ENCODE measurements at places on chromosomes 1 and 21.

DNA sequence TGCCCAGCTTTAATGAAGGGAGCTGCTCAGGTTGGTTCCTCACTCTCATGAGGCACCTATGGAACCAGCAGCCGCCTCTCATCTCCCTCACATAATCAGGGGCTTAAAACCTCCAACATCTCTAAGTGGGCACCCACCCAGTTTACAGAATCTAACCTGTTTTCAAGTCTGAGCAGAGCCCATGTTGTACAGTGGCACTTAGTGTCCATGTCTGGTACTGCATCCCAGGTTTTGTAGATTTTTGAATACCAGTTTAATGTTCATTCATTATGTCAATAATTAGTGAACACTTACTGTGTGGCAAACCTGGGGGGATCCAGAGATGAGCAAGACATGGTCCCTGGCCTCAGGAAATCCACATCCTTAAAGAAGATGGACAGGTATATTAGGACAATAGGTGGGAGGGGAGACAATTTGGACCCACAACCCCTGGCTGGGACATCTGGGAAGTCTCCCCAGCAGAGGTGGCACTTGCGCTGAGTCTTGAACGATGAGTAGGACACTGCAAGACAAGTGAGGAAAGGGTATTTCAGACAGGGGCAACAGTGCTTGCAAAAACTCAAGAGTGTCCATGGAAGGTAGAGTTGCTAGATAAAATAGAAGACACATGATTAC lies 83.3 kb downstream of the LACTBL1 start:
- peak; percentile 49 for DNase-seq

- DNase-seq: no peak
Observed at GRCh38 chr1:153190373-153190772, 12.9 kb upstream of the LELP1 start.

- no peak for DNase-seq
Observed at GRCh38 chr1:161300478-161300877, 9.3 kb downstream of the MPZ start.

GRCh38 chr1:19735440-19736127 lies 64.1 kb downstream of the TMCO4 start:
- peak; percentile 98 for DNase-seq

- no peak for DNase-seq
Observed at GRCh38 chr1:29117381-29117780, 6.3 kb downstream of the TMEM200B start.

DNA sequence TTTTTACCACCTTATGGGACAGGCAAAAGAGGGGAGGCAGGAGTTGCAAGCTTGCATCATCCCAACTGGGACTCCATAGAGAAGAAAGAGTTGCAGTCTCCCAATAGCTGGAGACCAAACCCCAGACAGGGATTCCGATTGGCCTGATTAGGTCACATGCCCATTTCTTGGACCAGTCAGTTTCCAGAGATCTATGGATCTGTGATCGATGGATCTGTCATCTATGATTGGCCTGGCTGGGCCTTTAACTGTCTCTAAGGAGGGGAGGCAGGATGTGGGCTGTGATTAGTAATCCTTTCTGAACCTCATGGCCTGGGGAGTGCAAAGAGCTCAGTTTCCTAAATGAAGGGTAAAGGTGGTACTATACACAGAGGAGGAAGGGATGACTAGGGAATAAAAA lies 252.1 kb downstream of the MATN1 start:
- DNase-seq: no peak

- DNase-seq: no peak
Observed at GRCh38 chr21:25757531-25757930, 22.8 kb downstream of the GABPA start.

- DNase-seq: peak; percentile 80
Observed at GRCh38 chr1:241716915-241717656, 65.0 kb downstream of the WDR64 start.

DNA sequence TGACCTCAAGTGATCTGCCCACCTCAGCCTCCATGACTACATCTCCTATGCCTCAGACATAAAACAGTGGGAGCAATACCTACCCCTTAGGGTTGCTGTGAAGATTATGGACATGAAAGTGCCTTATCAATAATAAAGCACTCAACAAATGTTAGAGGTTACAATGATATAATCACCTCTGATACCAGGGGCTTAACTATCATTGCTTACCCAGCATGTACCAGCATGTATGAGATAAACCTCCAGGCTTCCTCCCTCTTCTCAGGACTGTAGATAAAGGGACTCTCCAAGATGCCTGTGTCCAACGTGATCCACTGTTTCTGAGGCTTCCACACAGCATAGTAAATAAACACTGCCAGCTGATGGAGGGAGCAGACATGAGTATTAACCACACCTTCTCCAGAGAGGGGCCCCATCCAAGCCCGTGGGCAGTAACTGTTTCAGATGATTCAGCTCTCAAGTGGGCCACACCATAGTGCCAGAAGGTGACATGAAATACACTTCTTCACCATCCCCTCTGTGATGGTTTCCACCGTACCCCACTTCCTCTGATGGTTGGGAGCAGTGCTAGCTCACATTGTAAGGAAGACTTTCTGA lies 26.2 kb downstream of the RHBDL2 start:
- DNase-seq: no peak

DNA sequence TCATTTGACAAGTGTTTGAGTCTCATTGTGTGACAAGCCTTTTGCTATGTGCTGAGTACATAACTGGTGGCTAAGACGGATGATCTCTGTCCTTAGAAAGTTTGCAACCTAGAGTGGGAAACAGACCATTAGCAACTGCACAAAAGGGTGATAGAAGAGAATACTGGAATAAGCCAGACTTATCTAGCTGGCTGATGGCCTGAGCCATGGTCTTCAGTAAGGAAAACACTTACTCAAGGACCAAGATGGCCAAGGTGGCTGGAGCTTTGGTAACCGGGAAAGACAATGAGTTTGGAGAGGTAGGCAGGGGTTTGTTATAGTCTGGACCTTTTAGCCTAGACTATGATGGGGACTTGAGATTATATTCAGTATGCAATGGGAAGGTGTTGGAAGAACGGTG lies 1.6 kb upstream of the TAF12 start:
- no peak for DNase-seq

DNA sequence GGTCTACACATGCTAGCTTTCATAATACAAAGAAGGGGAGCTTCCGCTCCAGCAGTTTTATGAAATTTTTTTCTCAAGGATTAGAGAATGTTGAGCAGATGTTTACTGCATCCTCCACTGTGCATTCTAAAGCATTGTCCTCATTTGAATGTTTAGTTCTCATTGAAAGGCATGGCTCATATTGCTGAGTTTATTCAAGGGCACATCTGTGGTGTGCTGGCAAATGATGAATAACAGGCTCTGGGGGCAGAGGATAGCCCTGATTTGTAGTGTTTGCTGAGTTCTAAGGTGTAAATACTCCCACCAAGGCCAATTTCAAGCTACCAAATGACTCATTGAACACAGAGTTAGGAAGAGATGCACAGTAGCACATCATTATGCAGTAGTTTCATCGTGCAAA lies 303.2 kb upstream of the FAM78B start:
- DNase-seq: no peak

DNA sequence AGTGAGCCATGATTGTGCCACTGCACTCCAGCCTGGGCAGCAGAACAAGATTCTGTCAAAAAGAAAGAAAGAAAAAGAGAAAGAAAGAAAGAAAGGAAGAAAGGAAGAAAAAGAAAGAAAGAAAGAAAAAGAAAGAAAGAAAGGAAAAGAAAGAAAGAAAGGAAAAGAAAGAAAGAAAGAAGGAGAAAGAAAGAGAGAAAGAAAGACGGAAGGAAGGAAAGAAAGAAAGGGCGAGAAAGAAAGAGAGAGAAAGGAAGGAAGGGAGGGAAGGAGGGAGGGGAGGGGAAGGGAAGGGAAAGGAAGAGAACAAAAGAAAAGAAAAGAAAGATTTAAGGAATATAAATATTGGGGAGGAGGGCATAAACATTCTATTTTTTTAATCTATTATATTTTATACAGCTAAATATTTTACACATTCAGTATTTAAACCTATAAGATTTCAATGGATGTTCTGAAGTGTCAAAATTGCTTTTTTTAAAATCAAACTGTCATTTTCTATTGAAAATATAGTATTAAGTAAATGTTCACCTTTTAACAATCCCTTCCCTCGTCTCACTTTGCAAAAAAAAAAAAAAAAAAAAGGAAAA lies 6.8 kb upstream of the JAK1 start:
- DNase-seq: no peak

DNA sequence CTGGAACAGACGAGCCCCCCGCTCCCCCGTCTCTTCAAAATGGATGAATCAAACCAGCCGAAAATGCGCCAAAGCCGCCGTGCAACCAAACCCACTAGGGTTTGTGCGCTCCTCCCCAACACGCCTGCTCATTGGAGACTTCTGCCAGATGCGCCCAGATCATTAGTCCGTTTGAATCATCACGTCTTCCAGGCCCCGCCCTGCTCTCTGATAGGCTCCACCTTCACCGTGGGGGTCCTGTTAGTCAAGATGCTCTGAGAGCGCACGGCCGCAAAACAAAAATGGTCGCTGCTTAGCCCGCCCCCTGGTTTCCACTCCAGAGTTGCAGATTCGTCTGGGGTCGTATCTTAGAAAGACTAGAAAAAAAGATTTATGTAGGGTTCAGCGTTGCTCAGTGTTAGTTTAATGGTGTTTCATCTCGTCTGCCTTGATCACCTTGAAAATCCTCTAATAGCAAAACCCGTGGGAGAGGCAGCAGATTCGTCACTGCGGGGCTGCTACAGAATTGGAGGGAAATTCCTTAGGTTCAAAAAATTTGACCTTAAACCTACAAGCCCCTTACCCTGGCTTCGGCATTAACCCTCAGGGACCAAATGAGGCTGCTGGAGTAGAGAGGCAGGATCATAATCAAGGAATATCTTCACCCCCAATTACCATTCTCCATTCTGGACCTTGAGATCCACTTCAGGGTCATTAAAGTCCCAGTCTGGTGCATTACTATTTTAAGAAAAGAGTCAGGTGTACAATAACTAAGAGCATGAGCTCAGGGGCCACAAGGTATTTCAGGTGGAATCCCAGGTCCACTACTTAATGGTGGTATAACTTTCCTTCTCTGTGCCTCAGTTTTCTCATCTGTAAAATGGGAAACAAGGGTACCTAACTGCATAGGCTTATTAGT lies at the start of gene NUCKS1:
NUCKS1 (minus strand) TSS at position 45 of the 898 bp plus-strand sequence. CDS start 209 bp downstream, outside the sequence.
- peak; percentile 100 for DNase-seq

GRCh38 chr1:44688760-44689446 lies 14.4 kb downstream of the ARMH1 start:
- DNase-seq: no peak

DNA sequence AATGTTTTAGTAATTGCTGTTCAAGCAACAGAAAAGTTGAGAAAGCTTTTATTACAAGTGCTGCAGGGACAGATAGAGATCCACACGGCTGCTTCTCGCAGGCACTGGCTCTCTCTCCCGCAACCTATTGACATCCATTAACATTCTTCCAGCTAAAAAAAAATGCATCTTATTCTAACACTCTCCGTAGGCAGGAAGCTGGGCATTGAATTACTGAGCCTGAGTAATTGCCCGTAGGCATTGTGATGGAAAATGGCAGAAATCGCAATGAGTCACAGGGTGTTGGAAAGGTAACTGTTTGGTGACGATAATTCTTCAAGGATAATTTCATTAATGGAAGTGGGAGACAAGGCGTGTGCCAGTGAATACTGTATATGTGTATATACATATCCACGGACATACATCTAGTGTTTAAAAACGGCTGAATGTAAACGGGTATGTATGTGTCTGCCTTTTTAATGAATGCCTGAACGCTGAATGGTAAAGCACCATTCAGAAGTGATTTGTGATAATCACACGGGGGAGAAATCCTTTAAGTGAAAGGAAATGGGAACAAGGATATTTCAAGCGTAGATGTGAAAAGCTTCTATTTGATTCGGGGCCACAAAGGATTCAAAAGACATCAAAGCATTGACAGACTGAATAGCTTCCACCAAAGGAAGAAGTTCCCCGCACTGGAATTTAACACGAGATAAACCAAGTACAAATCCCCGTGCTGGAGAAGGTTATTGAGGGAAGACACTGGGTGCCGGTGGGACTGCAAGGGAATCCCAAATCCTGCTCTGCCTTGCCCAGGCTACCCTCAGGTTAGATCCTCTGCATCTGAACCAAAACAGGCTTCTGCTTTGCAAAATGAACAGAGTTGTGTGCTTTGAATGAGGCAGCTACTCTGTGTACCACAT lies 567.2 kb downstream of the NPHP4 start:
- DNase-seq: no peak

DNA sequence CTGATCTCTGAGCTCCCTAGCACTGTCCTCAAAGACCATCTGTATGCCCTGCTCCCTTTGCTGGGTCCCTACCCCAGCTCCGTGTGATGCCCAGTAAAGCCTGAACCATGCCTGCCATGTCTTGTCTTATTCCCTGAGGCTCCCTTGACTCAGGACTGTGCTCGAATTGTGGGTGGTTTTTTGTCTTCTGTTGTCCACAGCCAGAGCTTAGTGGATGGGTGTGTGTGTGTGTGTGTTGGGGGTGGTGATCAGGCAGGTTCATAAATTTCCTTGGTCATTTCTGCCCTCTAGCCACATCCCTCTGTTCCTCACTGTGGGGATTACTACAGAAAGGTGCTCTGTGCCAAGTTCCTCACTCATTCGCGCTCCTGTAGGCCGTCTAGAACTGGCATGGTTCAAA lies 5.7 kb downstream of the GSTM5 start:
- no peak for DNase-seq

DNA sequence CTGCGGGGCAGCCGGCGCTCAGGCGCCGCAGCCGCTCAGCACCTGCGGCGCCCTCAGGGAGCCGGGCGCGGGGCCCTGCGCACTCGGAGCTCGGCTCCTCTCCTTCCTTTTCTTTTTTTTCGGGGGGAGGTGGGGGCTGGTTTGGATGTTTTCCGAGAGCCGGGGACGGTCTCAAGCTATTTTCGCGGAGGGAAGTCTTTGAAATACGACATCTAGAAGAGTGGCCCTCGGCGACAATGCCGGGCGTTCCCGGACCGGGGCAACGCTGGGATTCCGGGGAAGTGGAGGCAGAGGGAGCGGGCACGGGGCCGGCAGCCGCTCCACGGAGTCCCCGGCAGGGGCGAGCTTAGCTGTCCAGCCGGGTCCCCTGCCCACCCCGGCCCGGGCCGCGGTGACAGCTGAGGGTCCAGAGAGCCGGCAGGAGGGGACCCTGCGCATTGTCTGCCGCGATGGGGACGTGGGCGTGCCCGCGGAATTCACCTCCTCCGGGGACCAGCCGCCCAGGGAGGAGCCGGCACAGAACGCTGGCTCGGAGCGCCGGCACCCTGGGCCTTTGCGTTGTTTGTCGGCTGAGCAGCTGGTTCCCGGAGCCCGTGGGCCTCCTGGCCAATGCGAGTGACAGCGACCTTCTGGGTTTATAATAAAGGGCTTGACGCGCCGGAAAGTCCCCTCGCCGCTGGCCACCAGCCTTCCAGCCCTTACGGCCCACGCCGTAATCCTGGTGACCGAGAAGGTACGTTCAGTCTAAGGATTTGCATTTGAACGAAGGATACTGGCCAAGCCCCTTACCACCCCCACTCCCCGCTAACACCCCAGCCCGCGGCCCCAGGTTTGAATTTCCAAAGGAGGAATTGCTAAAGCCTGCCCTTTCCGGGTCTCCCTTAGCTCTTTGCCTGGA lies 582 bp downstream of the SLC37A1 start:
- DNase-seq: peak; percentile 13
